ENCODE measurements at places on chromosomes 11 and 22.

DNA sequence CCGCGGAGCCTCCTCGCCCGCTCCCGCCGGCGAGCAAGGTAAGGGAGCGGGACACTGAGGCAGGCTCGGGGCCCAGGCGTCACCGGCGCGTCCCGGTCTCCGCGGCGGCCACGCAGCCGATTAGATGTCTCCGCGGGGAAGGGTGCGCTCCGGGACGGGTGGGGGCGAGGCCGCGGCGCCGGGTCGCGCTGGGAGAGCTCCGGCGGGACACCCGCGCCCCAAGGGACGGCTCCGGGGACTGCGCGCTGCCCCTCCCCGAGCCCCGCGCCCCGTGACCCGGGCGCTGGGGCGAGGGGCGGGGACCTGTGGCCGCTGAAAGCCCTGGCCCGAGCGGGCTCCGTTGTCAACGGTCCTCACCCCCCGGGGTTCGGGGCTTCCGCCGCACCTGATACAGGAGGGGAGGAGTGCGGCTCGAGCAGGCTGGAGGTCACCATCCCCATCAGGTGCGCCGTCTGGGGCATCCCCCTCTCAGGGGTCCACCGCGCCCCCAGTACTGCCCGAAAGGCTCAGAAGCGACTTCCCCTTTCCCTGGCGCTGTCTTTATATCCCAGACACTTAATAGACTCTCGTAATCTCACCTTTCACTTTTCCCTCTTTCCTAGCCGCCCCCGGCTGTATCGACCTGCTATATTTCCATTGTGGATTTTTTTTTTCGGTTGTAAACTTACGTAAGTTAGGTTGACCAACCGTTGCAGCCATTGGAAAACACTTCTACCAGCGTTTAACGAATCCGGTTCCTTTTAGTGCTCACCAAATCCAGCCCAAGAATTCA, 573 bp downstream of the PPFIA1 start:
- peak; percentile 68 for DNase-seq

DNA sequence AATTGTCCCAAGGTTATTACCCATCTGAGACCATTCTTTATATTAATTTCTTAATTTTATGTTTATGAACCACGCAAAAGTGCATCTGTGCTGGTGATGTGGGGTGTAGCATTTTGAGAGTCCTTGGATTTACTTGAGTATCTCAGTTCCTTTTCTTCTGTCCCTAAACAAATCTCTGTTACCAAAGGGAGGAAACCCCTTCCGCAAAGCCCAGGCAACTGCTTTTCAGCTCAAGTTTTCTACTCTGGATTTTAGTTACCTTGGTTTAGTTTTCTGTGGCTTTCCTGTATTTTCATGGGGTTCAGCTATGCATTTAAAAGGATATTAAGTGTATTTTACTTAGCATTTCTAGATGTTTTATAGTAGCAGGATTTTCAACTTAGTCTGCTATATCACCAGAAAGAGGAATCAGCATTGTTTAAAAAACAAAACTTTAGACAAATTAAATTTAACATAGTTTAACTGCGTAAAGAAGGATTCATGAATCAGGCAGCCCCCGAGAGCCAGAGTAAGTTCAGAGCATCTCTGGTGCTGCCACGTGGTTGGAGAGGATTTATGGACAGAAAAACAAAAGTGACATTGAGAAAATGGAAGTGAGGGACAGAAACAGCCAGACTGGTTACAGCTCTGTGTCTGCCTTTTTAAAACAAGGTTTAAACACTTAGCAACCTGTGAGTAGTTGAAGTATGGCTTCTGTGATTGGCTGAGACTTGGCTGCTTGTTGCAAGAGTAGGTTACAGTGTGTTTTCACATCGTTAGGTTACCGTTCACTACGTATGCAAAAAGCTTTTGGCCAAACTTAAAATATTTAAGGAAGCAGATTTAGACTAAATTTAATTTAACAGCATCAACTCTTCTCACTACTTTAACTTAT, 9.6 kb downstream of the ADM start:
- peak; percentile 70 for DNase-seq

GRCh38 chr11:102530558-102530957, at the start of gene MMP7:
Gene MMP7 (minus strand): TSS chr11:102530747. CDS start chr11:102530700, 47 bp downstream.
- DNase-seq = no peak

DNA sequence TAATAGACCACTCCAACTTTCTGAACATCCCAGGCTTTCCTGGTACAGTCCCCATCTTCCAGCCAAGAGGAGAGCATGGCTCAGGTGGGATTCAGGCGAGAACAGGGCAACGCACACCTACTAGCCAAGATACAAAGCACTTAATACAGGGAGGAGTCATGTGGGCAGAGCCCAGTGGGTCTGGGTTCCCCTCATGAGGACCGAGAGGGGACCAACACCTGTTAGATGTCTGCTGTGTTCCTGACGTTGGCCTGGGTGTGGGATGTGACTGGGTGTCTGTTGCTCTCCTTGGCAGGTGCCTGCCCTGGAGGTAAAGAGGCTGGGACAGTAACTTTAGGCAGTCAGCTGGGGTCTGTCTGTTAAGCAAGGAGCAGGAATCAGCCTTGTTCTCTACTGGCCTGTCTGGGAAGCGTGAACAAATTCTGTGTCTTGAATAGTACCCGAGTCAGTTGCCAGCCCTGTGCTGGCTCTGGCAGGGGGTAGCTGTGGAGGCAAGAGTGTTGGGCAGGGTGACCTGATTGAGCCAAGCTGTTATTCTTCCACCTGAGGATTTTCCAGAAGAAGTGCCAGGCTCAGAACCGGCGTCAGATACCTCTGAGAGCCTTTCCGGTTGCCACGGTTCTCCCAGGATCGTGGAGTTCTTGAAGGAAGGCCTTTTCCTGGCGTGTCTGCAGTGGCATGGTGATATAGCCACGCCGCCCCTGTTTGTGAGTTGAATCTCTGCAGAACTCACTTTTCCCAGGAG, 56.3 kb downstream of the BCR start:
- DNase-seq = no peak

- no peak for DNase-seq
Measured at GRCh38 chr11:65611758-65612603, 2.0 kb downstream of the MAP3K11 start.

DNA sequence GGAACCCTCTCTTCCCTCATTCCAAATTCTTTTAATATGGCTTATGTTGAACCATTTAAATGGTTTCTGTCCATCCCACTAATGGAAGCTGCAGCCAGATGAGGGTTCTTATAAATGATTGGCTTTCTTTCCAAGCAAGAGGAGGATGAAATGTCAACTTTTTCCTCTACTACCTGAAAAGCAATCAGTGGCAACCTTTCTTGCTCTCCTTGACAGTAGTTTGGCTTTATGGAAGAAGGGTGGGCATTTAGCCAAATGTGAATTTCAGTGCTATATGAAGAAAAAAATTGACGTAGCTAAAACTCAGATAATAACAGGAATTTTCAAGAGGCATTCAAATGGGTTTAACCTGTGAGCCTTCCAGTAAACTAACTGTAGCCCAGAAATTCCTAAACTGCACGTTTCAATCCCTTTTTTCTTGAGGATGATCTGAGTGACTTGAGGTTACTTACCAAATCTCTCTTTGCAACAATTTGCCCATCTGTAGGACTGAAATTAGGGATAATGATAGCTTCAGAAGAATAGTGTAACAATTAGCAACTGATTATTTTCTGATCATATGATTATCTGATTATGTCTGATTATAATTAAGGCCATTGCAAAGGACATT, 90.9 kb downstream of the EXT2 start:
- DNase-seq = no peak

DNA sequence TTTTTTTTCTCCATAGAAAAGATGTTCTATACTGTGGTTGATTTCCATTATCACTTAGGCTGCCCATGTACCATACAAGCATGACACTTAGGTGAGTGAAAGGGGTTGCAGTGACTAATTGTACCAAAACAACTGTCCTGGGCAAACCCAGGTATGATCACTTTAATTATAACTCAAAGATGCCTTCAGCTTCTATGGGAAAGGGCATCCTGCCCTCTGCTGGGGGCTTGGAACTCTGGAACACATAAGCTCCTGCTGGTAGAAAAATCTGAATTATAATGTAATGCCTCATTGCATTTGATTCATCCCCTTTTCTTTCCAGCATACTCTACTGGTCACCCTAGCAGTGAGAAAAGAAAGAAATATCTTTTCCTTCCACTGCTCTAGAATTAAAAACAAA, 206.3 kb downstream of the DDX10 start:
- peak; percentile 85 for DNase-seq

DNA sequence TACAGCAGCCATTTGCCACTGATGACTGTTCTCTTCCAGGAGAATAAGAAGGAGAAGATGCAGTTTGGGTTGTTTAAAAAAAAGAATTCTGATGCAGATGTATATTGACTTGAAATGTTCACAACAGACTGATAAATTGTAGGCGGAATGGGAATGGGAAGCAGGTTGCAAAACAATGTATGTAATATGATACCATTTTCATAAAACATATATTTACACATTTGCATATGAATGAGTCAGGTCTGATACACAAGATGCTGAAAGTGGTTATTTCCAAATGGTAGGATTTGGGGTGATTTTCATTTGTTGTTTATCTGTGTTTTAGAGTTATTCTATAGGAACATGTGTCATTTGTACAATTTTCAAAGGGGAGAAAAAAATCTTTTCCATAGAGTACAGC, 9.0 kb upstream of the RCN1 start:
- no peak for DNase-seq

DNA sequence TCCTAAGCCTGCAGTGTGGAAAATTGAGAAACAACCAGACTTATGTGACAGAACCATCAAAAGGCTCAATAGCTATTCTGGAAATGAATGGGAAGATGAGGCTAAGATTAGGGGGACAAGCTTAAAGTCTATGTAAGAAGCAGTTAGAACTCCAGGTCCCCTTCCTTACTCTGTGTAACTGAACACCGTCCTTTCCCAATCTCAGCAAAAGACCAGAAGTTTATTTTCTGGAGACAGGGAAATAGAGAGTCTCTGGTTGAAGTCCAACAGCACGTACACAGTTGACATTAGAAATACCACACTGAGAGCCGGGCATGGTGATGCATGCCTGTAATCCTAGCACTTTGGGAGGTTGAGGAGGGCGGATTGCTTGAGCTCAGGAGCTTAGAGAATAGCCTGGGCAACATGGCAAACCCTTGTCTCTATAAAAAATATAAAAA, 93.9 kb downstream of the CD44 start:
- DNase-seq = no peak

GRCh38 chr11:122097419-122098001, 18.5 kb downstream of the BLID start:
- DNase-seq = no peak

DNA sequence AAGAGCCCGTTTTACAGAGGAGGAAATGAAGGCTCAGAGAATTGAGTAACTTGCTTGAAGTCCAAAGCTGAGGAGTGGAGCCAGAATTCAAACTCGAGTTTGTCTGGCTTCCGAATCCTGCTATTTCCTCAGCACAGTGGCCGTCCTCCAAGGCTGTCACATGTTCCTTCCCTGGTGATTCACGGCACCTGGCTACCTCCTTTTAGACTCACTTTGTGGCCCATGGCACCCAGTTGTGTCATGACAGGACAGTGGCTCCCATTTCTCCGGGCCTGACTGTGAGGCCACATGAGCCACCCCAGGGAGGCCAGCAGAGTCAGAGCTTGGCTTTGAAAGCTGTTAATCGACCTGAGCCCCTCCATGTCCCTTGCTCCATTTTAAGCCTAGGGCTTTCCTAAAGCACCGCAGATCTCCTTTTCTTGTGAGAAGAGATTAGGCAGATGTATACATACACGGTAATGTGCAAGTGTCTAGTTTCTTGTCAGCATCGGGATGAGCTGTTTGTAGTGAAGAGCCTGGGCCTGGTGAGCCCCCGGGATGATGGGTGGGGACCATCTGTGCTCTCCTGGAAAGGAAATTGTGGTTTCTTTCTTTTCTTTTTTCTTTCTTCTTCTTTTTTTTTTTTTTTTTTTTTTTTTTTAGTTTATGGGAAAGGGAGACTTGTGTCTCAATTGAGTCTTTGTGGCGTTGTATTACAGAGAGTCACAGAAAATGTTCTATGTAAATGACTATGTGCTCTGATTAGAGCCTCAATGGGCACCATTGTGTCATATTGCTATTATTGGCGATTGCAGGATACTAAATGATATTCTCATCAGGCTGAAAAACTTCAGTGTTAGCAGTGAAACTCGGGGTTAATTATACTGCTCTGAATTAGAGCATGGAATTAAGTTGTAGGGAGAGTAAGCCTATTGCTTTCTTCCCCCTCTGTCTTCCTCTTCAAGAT, 54.8 kb downstream of the PTPRJ start:
- no peak for DNase-seq

- DNase-seq = no peak
Measured at GRCh38 chr11:123211149-123211852, 16.3 kb upstream of the CLMP start.

DNA sequence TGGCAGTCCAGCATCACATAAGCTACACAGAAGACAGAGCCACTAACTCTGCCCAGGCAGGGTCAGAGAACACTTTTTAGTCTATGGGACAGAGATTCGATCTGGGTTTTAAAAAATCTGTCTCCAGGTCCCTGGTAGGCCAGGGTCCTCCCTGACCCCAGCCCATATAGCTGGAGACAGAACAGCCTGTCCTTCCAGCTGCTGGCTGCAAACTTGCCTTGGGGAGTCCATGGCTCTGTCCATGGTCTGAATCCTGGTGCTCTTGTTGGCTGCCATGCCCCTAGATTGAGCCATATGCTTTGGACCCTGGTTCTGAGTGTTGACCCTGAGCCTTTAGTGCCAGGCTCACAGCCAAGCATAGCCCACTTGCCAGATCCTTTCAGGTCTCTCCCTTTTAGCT, 13.3 kb upstream of the LIPT2 start:
- DNase-seq = peak; percentile 15

- DNase-seq = no peak
Measured at GRCh38 chr11:29025001-29025400, 916.8 kb downstream of the METTL15 start.

DNA sequence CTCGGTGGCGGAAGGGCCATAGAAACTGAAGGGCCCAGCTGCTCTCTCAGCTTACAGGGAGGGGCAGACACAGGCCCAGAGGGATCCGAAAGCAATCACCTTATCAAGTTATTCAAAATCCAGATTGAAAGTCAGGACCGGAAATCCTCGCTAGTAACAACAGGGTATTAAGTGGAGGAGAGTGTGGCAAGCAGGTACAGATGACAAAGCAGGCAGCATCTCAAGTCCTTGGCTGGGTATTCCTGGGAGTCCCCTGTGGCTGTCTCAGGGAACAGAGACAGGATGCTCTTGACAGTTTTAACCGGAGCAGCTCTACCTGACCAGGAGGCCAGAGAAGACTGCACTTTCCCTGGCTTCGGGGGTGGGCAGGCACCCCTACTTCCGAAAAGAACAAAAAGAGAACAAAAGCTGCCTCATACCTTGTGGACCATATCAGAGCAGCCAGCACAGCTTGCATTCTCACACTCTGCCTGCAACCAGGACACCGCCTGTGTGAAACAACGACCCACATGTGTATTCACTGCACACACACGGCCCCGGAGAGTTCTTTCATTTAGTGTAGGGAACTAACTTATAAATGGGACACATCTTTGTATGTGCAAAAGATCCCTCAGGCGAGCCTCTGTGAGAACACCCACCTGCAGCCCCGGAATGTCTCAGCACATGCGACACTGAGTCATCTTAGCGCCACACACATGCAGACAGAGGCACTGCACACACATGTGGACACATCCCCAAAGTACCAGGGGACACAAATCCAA, 78.3 kb downstream of the MICAL3 start:
- no peak for DNase-seq

Measured in cardiac muscle cell (in vitro differentiated cells and primary cell).